Activated gamma-delta T cell (primary cell): ENCODE measurements at places on chromosomes 2 and 18.
A peak's percentile ranks its signal among the peaks of the same experiment; 100 is the strongest.

DNA sequence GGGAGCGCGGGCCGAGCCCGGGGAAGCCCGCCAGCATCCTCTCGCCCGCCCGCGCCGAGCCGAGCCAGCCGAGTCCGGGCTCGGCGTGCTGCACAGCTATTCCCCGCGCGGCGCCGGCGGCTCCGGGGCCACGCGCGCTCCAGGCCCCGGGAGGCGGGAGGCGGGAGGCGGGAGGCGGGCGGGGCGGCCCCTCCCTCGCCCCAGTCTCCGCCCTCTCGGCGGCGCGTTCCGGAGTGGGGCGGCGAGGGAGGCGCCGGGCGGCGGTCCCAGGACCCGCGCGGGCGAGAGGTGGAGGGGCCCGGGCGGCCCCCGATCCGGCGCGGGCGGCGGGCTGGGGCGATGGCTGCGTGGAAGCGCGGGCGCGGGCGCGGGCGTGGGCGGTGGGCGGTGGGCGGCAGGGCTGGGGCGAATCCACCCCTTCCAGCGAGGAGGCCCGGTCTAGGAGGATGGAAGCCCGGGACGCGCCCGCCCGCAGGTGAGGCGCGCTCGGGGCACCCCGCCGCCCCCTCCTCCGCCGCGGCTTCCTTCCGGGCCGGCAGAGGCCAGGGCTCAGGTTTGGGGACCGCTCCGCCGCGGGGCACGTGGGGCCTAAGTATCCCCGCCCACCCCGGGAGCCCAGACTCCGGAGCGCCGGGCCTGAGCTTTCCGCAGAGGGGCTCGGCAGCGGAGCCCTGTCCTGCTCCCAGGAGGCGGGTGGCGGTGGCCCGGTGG is at the start of gene ADCY3:
Gene ADCY3 (minus strand): TSS at position 140 of the 711 bp plus-strand sequence. CDS start 1,250 bp downstream, outside the sequence.
- peak; percentile 47 for DNase-seq

GRCh38 chr2:150572961-150573395 is 85.5 kb upstream of the RND3 start:
- no peak for DNase-seq

- no peak for DNase-seq
Observed at GRCh38 chr2:45585267-45585861, 25.7 kb downstream of the SRBD1 start.

DNA sequence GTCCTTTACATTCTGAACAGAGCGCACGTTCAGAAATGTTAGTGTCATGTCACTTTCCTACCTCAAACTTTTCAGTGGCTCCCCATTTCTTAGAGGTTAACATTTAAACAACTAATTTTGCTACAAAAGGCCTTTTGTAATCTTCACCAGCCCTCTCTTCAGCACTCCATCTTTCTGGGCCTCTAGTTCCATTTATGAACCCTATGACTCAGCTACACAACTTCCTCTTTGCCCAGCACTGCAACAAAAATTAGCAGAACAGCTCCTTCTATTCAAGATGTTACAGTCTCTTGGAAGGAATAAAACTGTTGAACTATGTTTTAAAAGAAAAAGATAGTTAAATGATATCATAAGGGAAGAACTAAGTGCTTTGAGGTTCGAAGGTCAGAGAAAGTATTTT is 139.9 kb downstream of the VWC2L start:
- no peak for DNase-seq

DNA sequence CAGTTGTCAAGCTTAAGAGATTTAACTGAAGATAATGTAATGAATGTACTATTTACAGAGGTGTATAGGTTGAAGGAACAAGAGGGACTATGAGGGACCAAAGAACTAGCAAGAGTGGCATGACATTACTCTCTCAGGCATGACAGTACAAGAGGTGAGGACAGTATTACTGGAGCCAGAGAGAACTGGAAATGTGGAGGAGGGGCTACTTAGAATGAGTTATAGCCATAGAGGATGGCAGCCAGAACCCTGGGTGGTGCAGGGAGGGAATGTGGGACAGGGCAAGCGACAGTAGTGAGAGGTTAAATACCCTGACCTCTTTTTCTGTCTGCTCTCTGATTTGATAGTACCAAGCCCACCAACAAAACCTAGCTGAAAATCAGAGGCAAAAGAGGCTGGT is 122.6 kb upstream of the UGP2 start:
- DNase-seq, result no peak

DNA sequence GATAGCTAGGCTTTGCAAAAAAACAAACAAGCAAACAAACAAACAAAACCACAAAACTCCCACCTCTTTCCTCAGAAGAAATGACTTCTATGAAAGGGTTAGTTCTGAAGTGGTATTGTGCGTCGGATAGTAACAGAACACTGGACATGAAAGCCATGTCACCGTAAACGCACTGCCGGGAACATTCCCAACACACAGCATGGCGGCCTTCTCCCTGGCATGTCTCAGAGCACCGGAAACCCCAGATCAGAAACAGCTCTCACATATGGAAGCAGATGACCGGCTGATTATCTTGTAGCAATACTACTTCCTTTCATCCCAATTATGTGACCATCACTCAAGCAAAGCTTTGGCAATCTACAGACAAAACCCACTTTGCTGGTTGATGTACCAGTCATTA is 197.8 kb upstream of the PXDN start:
- no peak for DNase-seq
